ENCODE measurements at places on chromosomes 5 and 9.

GRCh38 chr5:81533629-81534405, 139.9 kb upstream of the ACOT12 start:
- DNase-seq: no peak

DNA sequence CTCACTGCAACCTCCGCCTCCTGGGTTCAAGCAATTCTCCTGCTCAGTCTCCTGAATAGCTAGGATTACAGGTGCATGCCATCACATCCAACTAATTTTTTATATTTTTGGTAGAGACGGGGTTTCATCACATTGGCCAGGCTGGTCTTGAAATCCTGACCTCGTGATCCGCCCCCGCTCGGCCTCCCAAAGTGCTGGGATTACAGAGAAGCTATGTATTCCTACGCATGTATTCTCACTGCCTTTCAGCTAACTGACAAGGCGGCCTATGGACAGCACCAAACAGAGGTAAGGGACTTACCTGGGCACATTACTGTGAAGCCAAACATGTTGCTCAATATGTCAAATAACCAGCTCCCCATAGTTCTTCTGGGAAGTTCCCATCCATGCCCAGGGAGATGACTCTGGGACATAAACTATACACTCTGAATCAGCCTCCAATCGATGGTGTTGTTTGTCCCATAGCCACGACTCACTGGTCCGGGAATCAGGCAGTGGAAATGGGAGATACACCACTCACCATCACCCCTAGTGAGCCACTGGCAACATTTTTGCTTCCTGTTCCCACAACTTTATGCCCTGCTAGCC, 114.6 kb downstream of the SYK start:
- no peak for DNase-seq

DNA sequence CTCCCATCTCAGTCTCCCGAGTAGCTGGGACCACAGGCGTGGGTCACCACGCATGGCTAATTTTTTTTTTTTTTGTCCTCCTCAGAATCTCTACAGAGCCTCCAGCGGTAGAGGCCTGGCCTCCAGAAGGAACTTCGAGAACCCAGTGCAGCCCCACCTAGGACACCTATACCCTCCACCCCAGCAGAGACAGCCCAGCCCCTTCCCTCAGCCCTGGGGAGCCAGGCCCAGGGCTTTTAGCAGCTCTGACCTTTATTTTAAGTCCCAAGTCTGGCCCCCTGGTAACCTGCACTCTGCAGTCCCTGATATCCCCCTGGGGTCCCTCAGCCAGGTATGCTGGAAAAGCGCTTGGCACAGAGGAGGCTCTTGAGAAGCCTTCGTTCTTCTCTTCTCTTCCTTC, 5.2 kb downstream of the GLIPR2 start:
- DNase-seq: no peak

GRCh38 chr5:168822745-168823281, 243.6 kb upstream of the PANK3 start:
- DNase-seq: no peak

- no peak for DNase-seq
These were observed 534 bp upstream of the SAPCD2 start for GRCh38 chr9:137070906-137071275.

GRCh38 chr9:70625078-70625477, 210.6 kb upstream of the KLF9 start:
- no peak for DNase-seq
